ENCODE measurements at places on chromosomes 2 and 18.

GRCh38 chr2:107306881-107307280 is 420.9 kb upstream of the ST6GAL2 start:
- DNase-seq = no peak

GRCh38 chr18:31261792-31262582 is 56.0 kb upstream of the DSG1 start:
- no peak for DNase-seq

- DNase-seq = peak; percentile 81
Observed at GRCh38 chr2:159067971-159068370, 99.5 kb downstream of the TANC1 start.

GRCh38 chr18:62894681-62895390 is 179.5 kb downstream of the PHLPP1 start:
- DNase-seq = peak; percentile 14

- peak; percentile 17 for DNase-seq
Observed at GRCh38 chr2:48332286-48332685, 197.7 kb upstream of the STON1 start.

DNA sequence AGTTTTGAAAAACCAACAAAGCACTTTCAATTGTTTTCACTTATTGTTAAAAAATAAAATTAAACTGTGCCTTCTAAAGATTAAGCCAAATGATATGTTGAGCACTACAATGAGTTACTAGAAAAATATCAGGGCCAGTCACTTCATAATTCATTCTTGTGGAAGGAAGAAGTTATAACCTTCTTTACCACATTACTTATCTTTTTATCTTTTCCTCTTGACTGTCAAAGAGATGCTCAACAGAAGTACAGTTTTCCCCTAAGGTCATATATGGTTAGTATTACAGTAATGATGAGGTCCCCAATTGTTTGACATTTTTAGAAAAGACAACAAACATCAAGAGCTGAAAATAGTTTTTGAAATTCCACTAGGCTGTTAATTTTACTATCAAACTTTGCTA is 9.4 kb downstream of the PELI1 start:
- peak; percentile 17 for DNase-seq

DNA sequence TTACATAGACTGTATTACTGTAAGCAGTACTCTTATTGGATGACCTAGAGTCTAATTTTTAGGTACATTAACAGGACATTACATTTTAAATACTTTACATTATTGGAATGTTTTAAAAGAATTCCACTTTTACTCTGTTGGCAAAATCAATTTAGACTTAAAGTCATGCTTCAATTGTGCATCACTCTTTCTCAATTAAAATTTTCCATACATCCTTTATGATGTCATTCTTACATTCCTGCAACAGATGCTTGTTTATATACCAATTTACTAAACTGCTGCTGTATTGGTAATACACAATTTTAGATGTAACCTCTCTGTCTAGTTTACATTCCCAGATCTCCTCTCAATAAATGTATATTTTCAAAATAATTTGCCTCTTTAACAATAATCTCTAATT is 440.1 kb downstream of the ZEB2 start:
- peak; percentile 45 for DNase-seq

GRCh38 chr2:160397530-160397865 is 96.1 kb downstream of the RBMS1 start:
- peak; percentile 60 for DNase-seq

DNA sequence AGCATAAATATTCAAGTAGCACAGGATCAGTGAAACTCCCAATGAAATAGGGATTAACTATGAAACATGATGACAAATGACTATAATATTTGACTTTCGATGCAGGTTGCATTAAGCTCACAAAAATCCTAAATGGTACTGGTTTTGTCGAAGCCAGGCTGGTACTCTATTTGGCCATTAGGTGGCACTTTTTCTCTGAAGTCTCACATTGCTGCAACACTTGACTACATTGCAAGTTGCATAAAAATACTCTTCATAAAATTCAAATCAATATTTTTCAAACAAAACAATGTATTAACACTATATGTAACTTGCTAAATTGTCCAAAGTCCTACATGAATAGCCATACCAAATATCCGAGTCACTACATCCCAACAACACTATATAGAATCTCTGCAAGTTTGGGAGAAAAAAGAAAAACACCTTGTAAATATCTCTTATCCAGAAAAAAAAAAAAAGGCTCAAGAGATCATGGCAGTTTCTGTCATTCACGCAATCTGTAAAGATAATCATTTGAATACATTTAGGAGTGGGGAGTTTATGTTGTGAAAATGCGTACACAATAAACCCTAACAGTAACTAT is 9.5 kb downstream of the RTTN start:
- DNase-seq = peak; percentile 56

DNA sequence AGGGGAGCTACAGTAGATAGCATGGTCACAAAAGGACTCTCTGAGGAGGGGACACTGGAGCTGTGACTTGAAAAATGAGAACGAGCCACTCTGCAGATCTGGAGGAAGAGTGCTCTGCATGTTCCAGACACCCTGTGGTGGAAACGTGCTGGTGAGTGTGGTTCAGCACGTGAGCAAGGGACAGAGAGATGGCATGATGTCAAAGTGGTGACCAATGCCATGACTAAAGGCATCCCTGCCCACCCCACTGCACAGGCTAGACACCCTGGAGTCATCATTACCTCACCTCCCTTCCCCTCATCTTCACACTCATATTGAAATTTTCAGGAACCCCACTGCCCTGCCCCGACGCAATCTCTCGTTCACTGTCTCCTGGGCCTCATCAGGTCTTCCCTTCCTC is 56.5 kb downstream of the SLC4A5 start:
- no peak for DNase-seq

DNA sequence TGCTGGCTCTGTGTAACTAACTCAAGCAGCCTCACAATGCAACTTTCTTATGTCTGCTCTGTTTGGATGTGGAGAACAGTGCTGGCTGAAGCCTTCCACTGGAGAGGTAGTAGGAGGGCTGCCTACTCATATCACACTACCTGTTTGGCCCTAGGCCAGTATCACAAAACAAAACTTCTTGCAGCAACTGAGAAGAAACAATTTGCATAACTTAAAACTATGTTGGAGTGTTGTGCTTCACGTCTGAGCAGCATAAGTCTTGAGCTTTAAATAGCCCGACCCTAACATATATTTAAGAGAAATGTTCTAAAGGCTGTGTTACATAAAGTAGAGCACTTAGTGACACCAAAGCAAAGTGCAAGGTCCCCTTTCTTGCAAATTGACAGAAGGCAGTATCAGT is 204.9 kb upstream of the ACVR2A start:
- no peak for DNase-seq

DNA sequence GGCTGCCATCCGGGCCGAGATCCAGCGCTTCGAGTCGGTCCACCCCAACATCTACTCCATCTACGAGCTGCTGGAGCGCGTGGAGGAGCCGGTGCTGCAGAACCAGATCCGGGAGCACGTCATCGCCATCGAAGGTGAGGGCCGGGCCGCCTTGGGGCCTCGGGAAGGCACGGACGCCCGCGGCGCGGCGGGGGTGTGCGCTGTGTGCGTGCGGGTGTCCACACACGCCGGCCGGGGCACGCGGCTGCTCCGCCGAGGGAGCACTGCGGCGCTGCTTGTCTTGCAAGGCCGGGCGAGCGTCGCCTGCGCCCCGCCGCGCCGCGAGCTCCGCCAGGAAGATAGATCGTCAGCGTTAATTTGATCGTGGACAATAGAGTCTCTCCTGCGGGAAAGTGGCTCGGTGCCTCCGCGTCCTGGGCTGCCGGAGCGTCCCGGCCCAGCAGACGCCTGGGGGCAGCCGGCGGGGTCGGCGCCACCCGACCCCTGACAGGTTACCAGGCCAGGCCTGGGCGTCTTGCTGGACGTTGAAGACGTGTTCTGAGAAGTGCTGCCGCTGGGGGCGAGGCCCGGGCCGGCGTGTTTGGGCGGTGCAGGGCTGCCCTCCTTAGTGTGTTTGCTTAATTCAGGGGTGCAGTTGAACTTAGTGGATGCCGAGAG is 1.0 kb downstream of the AGAP1 start:
- peak; percentile 26 for DNase-seq

DNA sequence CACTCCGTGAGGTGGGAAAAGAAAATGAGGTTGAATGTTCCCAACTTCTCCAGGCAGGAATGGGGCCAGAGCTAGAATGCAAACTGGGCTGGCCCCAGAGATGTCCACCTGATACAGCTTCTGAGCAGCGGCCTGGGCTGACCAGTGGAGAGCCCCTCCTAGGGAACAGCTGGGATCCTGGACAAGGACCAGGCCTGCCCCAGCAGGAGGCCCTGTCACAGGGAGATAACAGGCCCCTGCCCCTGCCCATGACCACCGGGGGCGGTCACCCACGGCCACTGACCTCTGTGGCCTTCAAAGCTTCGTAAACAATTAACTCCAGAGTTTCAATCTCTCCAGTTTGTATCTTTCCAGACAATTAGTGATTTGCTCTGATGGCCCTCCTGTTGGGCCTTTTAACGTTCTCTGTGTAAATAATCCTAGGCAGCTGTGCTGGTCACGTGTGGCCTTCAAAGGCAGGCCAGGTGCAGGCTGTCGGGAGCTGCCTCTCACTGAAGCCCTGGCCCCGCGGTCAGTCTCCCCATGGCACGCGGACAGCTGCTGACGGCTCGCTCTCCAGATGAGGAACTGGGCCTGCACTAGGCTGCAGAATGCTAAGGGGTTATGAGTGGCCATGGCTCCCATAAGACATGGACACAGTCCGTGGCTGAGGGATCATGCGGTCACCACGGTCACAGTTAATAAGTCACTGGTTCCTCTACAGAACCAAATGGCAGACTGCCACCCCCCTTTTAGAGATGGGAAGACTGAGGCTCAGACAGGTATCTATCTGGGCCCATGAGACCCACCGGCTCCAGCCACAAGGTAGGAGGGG is 9.2 kb downstream of the HS6ST1 start:
- no peak for DNase-seq

GRCh38 chr2:102251849-102252203 is 59.5 kb upstream of the IL1RL1 start:
- DNase-seq = no peak

GRCh38 chr2:166154685-166155338 is 27.0 kb upstream of the SCN1A start:
- DNase-seq = no peak

- DNase-seq = no peak
Observed at GRCh38 chr2:160784034-160784433, 290.4 kb upstream of the RBMS1 start.

DNA sequence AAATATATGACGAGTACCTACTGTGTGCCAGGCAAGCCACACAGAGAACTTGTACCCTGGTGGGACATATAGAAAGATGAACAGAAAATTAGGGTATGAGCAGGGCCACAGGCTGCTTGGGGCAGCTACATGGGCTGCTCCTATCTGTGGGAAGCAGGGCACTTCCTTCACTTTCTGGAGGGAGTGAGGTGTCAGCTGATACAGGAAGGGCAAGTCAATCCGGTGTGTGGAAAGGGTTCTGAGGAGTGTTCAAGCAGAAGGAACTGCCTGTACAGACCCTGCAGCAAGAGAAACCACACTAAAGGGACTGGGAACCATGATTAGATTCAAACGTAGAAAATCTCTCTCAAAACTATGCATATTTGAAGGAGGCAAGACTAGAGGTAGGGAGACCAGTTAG is 58.6 kb upstream of the BCL11A start:
- no peak for DNase-seq

GRCh38 chr2:42385225-42385624 is 24.2 kb upstream of the COX7A2L start:
- DNase-seq = no peak

Measured in fibroblast of upper back skin (primary cell).